Anterior cingulate cortex (tissue), 58 donors: ENCODE measurements at places on chromosomes 7 and 10.

- DNase-seq: no peak
These were observed 24.0 kb downstream of the SRPK2 start for GRCh38 chr7:105364684-105365083.

DNA sequence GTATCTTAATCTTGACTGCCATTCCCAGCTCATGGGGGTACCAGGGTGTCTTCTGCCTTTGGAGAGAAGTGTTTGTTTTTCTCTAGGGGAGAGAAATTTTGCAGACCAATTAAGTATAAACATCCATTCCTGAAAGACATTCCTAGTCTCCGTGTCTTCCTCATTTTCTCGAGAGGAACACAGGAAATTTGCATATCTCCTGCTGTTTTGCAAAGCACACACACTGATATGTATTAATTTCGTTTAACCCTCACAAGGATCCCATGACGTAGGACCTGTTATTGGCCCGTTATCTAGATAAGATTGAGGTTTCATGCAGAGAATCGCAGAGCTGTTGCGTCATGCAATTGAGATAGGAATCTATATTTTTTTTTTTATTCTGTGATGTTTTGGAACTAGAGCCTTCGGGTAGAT lies 944 bp downstream of the RHBDD2 start:
- DNase-seq: no peak

GRCh38 chr10:131749767-131750142 lies 151.1 kb upstream of the PPP2R2D start:
- no peak for DNase-seq

DNA sequence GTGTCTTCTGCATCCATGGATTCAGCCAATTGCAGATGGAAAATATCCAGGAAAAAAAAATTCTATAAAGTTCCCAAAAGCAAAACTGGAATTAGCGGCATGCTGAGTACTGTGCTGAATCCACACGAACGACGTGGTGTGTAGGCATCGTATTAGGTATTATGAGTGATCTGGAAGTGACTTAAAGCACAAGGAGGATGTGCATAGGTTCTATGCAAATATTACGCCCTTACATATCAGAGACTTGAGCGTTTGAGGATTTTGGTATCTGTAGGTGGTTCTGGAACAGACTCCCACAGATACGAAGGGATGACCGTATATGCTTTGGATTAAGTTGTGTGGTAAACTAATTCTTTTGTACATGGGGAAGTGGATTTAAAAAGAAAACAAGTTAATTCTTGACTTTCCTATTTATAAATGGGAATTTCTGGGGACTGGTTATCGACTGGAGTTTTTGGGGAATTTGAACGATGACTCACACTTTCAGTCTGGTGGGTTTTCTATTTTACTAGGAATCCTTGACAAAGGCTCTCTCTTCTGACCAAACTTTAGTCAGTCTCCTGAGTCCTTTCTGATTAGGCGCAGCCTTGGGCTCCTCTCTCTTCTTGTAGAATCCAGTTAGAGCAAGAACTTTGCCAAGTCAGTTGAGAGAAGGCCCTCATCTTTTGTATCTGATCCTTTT lies 5.4 kb upstream of the NUB1 start:
- no peak for DNase-seq

DNA sequence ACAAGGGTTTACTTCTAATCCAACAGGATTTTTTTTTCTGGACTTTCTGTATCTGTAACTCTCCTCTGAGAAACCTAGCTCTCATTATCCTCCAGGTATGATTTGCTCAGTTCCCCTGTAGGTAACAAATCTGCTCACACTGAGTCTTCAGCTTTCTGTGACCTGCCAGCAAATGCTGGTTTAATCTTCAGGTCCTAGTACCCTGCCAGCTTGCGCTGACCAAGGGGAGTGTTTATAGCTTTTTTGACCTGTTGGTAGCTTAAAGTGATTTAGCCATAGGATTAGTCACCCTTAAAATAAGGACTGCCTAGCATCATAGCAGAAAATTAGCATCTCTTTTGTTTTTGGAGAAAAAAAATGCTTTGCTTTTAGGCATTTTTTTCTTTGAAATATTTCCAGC lies 22.4 kb downstream of the SND1 start:
- no peak for DNase-seq

DNA sequence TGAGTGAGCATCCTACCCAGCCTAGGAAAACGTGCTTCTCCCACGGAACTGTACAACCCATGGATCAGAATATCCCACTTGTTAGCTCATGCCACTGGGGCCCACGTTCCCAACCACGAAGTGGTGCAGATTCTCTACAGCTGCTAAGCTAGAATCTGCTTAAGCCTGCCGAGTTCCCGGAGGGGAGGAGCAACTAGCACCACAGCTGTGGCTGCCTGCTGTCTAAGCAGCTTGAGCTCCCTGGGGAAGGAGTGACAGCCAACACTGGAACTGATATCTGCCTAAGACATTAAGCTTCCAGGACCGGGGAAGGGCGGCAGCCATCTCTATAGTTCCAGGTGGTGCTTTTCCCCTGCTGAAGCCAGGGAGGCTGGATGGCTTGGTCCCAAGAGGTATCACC lies 334.7 kb upstream of the CHRM2 start:
- no peak for DNase-seq

DNA sequence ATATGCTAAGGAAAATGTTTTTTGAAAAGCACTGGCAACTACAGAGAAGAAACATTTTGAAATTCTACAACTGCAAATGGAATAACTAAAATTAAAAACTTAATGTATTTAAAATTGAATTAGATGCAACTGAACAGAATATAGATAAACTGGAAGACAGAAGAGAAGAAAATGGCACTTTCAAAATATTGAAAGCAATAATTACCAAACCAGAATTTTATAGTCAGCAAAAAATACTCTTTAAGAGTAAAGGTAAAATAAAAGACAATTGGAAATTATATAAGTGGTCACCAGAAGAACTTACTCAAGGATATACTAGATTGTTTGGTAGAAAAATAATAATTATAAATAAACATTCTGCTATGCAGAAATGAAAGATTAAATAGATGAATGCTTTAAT lies 927.7 kb upstream of the ZWINT start:
- no peak for DNase-seq

- DNase-seq: no peak
These were observed 12.0 kb upstream of the AQP1 start for GRCh38 chr7:30899630-30900029.

DNA sequence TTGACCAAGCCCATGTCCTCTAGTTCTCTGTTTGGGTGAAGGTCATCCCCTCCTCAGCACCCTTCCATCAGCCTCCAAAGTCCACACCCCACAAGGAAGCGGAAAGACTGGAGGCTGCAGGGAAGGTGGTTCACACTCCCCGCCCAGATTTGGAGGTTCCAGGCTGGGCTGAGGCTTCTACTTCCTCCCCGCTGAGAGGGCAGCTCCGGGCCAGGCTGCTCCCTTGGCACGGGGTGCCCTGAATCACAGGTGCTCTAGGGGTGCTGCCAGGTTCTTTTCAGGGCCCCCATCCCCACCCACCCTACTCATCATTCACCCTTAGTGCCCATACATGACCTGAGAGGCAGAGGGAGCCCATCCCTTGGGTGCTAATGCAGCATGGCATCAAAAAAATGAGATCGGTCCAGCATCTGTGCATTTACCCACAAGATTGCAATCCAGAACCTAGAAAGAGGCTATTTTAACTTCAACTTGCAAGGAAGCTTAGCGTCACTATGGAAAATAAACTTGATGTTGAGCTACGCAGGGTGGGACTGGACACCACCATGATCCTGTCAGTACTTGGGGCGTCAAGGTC lies 47.3 kb upstream of the ZMIZ1 start:
- DNase-seq: no peak

DNA sequence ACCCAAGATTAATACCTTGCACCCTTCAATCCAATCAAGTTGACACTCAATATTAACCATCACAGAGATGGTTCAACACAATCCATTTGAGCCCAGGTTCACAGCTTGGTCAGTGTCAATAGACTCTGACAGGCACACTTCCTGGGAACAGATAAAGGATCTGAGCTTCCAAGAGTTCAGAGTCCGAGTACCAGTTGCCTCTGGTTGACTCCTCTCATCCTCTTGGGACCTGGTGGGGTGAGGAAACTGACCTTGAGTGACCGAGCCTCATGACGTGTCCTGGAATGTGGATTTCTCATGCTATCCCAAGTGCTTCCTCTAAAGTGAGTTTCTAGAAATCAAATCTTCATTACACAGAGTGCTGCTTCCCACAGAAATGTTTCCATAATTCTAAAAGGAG lies 162.0 kb downstream of the CYP26A1 start:
- DNase-seq: no peak

- no peak for DNase-seq
These were observed 87.0 kb upstream of the SLC25A13 start for GRCh38 chr7:96408881-96409280.

DNA sequence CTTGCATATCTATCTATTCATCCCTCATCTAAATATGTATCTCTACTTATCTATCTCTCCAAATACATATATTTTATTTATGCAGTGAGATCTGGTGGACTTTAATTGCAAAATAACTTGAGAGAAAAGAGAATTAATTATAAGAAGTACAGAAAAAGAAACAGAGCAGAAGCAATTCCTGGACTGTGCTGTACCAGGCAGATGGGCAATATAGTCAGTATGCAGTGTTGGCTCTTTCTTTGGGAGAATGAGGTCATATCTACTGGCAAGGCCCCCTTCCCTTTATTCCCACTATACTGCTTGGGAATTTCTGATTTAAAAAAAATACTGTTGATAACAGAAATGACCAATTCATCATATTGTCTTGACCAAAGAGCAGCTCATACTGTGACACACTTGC lies 49.0 kb upstream of the TOMM7 start:
- no peak for DNase-seq

GRCh38 chr10:108631332-108631731 lies 1292.0 kb downstream of the XPNPEP1 start:
- no peak for DNase-seq

GRCh38 chr10:8063935-8064334 lies 9.4 kb downstream of the GATA3 start:
- DNase-seq: no peak

- no peak for DNase-seq
These were observed 88.5 kb downstream of the CREM start for GRCh38 chr10:35215107-35215506.

GRCh38 chr7:4208086-4208485 lies 474.0 kb upstream of the FOXK1 start:
- DNase-seq: no peak

DNA sequence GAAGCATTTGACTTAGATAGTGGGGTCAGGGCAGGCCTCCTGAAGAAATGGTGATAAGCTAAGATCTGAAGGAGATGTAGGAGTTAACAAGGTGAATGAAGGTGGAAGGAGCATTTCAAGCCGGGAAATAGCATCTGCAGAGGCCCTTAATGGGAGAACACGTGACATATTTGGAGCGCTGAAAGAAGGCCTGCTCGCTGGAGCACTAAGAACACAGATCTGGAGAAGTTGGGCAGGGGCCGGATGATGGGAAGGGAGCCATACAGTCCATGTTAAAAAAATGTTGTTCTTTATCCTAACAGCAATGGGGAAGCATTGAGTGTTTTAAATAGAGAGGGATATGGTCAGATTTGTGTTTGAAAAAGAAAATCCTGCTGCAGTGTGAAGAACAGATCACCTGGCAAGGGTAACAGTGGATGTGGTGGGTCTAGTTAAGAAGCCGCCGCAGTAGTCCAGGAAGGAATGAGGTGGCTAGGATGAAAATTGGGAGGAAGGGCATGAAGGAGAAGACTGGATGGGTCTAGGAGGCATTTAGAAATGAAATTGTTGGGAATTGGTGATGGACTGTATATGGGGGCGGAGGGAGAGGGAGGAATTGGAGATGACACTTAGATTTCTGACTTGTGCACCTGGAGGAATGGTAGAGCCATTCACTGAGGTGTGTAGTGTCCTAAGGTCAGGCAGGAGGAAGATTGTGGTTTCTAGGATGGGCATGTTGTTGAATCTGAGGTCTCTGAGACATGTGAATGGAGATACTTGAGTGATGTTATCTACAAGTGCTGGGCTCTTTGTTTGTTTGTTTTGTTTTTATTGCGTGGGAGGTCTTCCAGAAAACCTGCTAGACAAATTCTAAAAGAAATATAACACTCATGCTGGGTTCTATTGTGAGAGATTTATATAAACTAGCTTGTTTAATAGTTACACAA lies 58.4 kb downstream of the MET start:
- DNase-seq: no peak

DNA sequence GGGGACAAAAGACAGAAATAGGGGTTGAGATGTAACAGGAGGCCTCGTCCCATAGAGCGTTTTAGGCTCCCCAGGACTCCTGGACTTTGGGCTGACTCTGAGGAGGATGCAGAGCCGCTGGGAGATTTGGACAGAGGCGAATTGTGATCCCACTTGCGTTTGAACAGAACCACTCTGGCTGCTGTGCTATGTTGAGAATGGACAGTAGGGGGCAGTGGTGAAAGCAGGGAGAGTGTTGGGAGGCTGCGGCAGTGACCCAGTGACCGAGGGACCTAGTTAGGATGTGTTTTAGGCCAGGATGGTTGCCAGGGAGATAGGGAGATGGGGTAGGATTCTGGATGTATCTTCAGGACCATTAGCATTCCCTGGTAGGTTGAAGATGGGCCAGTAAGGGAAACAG lies 271.6 kb downstream of the CCDC3 start:
- no peak for DNase-seq

DNA sequence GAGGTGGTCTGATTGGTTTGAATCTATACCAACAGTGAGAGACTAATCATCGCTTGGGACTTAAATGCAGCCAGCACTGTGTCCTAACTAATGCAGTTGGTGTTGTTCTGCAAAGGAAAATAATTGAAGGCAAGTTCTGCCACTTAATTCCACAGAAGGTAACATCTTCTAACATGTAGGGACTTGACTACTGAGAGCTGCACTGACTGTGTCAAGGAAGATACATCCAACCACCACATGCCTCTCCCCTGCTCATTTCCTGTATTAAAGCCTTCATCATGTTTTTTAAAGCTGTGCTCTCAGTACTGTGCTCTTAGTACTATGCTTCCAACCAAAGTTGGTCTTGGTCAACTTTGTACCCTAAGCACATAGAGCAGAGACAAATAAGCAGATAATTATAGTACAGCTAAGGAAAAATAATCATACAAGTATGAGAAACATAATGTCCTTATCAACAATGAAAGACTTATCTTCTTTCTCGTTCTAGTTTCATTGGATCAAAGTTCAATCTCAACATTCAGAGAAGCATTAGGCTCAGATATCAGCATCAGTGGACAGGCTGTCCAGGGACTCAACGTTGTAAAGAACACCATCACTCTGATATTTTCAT lies 2.8 kb upstream of the CYP3A4 start:
- DNase-seq: no peak

DNA sequence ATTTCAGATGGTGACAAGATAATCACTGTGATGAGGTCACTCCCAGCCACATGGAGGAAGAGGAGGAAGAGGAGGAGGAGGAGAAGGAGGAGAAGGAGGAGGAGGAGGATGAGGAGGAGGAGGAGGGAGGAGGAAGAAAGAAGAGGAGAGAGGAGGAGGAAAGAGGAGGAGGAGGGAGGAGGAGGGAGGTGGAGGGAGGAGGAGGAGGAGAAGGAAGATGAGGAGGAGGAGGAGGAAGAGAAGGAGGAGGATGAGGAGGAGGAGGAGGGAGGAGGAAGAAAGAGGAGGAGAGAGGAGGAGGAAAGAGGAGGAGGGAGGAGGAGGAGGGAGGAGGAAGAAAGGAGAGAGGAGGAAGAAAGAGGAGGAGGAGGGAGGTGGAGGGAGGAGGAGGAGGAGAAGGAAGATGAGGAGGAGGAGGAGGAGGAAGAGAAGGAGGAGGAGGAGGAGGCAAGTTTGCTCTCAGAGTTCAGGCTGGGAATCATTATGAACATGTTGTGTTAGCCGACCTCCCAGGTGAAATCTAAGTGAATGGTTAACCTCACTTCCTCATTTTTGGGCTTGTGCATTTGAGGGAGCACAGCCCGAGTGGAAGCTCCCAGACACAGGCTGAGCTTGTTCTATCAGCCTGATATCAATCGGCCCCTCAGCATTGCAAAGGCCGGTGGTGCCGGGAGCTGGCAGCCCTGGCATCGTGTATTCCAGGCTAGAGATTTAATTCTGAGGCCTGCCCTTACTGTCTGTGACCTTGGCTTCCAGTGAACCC lies 236.2 kb upstream of the PITRM1 start:
- DNase-seq: no peak
